ENCODE measurements at places on chromosomes 2 and 18.
A peak's percentile ranks its signal among the peaks of the same experiment; 100 is the strongest.

DNA sequence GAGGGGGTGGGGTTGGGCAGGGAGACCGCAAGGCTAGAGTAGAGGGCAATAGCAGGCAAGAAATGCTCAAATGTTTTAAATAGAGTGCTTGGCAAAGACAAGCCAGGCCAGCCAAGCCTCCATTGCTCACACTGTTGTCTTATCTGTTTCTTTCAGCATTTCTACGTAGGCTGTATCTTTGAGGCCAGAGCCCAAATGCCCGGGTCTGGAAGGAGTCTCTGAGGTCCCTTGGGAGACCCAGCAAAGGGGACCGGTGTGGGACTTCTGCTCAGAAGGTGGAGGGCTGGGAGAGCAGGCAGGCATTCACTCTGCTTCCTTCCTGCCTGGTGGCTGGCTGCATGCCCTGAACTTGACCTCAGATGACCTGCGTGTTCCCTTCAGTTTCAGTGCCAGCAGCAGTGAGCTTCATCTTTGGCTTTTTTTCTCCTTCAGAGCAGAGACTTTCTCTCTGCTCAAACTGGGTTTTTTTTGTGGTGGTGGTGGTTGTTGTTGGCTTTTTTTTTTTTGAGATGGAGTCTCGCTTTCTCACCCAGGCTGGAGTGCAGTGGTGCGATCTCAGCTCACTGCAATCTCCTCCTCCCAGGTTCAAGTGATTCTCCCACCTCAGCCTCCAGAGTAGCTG is 13.7 kb upstream of the TET3 start:
- DNase-seq: peak; percentile 41

DNA sequence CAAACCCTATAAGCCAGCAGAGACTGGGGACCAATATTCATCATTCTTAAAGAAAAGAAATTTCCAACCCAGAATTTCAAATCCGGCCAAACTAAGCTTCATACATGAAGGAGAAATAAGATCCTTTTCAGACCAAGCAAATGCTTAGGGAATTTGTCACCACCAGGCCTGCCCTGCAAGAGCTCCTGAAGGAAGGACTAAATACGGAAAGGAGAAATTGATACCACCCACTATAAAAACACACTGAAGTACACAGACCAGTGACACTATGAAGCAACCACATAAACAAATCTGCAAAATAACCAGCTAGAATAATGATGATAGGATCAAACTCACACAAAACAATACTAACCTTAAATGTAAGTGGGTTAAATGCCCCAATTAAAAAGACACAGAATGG is 22.4 kb downstream of the NPHP1 start:
- no peak for DNase-seq

DNA sequence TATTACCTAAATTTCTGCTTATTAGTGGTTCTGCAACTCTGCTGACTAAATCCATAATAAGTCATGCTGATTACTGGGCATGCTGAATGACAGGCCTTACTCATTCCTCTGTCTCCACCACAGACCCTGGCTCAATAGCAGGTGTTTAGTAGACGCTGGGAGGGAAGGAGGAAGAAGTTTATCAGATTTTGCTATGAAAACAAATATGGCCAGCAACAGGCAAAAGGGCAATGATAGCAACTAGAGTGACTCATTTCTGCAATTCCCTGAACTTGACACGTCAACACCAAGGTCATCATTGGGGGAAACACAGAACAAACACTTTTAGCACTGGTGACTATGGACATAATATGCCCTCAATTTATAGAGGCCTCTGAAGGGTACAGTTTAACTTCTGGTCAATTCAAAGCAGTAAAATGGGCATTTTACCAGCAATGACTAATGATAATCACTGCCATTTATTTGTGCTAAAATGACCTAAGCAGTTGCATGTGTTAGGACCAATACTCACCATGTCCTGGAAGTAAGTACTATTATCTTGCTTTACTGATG is 35.2 kb downstream of the TMEM163 start:
- no peak for DNase-seq

DNA sequence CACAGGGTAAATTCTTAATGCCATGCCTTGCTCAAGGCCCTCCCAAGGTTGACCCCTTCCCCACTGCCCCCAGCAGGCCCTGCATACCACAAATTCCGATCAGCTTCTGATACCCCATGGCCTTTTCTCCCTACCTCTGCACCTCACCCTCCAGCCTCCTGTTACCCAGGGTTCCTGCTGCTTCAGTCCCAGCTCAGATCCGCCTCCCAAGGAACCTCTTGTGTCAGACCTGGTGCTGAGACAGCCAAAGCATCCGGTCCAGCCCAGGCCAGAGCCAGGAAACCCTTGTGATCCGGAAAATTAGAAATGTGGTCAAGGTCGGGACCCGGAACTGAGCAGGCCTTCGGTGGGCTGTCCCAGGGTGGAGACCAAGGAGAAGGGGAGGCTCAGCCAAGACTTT is 231.3 kb downstream of the BCL2 start:
- DNase-seq: no peak
